NCI-H1930 (cell line): ENCODE measurements at places on chromosomes 1 and 21.

DNA sequence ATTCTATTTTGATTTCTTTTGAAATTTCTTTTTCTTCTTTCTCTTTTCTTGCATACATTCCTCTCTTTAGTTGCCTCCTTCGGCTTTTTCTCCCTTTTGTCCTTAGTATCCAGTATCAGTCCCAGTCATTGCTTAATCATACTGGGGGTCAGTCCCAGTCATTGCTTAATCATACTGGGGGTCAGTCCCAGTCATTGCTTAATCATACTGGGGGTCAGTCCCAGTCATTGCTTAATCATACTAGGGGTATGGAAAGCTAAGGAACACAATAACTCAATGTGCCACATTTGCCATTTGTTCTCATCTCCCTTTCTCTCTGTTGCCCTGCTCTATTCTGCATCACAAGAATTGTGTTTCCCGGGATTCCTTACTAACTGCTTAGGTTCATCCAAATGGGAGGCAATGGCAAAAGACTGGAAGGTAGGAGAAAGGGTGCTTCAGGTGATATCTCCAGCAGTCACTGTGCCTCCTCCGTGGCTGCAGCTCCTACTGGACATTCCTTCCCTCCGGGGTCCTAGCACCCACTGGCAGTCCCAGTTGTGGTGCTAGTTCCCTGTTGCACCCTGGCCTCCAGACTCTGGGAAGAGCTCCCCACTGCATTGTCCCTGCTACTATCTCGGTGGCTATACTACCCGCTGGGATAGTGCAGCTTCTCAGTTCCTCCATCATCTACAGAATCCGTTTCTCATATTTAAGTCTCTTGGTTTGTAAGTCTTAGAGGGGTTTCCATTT, 32.6 kb upstream of the LAMC1 start:
- no peak for DNase-seq

GRCh38 chr21:42983869-42984268, 9.5 kb downstream of the PKNOX1 start:
- DNase-seq = no peak

GRCh38 chr1:209609791-209610630, 26.5 kb downstream of the CAMK1G start:
- DNase-seq = no peak

GRCh38 chr1:47650611-47651010, 212.8 kb downstream of the FOXD2 start:
- no peak for DNase-seq

GRCh38 chr21:34077888-34078287, 4.5 kb downstream of the MRPS6 start:
- no peak for DNase-seq

- no peak for DNase-seq
These were observed 75.3 kb upstream of the ARTN start for GRCh38 chr1:43858324-43858723.

DNA sequence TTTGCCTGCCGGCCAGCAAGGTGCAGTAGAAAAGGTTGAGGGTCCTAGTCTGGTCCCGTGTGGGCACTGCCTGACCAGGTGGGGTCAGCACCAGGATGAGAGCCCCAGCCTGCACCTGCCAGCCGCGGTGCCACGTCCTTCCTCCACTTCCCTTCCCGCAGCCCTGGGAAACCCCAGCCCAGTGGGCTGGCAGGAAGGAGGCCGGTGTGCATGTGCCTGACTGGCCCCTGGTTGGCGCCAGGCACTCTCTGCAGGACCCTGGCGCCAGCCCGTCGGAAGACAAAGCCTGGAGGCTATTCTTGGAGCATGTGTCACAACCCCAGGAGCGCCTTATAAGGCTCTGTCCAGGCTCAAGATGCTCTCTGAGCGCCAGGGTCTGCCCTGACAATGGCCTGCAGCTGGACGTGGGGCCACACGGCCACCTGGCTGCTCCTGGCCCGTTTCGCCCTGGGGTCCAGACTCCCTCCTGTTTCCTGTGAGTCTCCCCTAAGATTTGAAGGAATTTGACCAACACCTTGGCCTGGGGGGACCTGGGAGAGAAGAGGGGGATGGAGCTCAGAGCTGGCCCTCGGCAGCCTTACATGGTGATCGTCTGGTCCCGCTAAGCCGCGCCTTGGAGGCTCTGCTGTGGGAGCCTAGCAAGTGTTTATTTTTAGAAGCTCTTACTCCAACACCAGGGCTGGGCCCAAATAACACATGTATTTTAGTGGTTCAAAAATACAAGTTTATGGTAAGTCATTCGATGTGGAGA, 31.9 kb upstream of the POFUT2 start:
- DNase-seq = no peak

DNA sequence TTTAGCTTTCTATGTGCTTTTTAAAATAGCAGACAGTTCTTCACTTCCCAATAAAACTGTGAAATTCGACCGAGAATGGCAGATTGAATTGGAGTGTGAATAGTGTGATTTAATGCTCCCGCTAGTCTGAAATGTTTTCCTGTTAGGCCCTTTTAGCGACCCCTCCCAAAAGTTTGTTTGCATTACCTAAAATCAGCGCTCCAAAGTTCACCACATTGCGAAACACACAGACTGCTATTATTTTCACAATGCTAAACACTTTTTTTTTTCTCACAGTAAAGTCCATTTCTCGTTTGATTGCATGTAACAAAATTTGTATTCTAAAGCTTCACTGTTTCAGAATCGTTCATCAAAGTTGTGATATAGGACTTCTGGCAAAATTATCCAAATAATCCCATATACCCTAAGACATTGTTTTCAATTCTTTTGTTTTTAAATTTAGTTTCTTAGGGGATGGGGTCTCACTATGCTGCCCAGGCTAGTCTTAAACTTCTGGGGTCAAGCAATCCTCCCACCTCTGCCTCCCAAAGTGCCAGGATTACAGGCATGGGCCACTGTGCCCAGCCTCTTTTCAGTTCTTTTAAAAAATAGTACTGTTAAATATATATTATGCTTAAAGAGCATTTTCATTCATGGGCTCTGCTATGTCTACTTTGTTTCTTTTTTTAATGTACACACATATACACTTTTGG, 76.5 kb upstream of the USH2A start:
- no peak for DNase-seq

- no peak for DNase-seq
These were observed 2.4 kb upstream of the LIN9 start for GRCh38 chr1:226311376-226311775.

- DNase-seq = no peak
These were observed 19.5 kb downstream of the SZRD1 start for GRCh38 chr1:16386454-16387113.

DNA sequence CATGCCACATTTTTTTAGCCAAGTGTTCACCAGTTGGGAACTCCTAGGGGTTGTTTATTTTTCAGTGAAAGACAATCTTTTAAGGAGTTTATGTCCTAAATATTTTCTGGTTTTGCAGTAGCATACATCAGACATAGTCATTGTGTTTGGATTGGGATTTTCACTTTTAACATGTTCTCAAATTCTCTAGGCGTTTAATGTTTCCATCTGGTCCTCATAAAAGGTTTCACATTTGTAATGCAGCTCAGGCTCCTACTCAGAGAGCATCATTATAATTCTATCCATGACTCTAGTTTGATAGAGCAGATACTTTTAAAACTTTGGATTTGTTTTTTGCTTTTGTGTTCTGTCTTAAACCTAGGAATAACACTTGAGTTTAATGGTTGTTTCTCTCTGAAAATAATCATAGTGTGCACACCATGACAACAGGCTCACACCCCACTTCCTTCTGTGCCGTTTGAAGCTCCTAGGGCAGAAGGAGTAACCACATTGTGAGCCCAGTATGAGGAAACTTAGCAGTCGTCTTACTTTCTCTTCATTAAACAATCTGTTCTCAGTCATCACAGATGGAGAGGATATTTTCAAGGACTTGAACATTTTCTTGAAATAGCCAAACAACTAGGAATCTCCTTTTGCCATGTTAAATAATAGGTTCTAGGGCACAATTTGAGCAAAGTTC, 219.6 kb downstream of the PDE4B start:
- no peak for DNase-seq

DNA sequence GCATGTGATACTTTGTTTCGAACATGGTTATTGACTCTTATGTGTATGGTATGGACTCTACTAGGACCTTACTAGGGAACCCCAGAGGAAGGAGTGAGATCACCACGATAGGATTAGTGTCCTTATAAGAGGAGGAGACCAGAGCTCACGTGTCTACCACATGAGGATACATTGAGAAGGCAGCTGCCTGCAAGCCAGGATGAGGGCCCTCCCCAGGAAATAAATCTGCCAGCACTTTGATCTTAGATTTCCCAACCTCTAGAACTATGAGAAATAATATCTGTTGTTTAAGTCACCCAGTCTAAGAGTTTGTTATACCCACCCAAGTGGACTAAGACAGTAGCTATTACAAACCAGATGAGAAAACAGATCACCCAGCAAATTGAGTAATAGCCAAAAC, 559.3 kb upstream of the USP24 start:
- no peak for DNase-seq

DNA sequence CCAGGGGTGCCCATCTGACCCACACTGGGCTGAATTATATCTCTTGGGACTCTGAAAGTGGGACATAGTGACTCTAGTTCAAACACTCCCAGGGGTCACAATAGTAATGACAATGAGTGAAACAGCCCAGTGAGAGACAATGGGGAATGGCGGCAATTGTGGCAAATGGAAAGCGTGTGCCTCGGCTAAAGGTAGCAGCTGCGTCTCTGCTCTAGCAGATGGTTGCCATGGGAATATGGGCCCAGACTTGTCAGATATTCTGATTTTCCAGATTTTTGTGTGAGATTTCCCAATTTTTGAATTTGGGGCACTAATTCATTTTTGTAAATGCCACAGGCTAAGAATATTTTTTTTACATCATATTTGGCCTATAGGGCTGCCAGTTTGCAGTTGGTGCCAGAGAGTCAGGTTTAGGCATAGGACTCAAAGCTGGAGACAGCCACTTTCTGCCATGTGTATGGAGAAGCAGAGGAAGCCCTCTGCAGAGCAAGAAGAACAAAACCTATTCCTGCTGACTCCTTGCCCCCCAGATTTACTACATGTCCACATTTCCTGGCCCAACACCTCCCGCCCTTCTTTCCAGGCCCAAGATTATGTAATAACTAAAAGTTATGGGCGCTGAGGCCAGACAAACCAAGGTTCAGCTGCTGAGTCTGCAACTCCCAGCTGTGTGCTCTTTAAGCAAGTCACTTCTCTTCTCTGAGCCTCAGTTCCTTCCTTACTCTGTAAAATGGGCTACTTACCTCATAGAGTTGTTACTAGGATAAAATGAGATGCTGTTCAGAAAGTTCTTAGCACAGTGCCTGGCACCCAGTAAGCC, 21.6 kb upstream of the PTP4A2 start:
- DNase-seq = no peak

GRCh38 chr1:61234587-61234919, 152.2 kb downstream of the NFIA start:
- DNase-seq = no peak

GRCh38 chr21:29637134-29637533, 302.7 kb downstream of the GRIK1 start:
- DNase-seq = no peak

GRCh38 chr1:201217146-201217545, 26.5 kb downstream of the IGFN1 start:
- no peak for DNase-seq

GRCh38 chr1:207282496-207283380, 38.7 kb upstream of the CD55 start:
- DNase-seq = no peak

DNA sequence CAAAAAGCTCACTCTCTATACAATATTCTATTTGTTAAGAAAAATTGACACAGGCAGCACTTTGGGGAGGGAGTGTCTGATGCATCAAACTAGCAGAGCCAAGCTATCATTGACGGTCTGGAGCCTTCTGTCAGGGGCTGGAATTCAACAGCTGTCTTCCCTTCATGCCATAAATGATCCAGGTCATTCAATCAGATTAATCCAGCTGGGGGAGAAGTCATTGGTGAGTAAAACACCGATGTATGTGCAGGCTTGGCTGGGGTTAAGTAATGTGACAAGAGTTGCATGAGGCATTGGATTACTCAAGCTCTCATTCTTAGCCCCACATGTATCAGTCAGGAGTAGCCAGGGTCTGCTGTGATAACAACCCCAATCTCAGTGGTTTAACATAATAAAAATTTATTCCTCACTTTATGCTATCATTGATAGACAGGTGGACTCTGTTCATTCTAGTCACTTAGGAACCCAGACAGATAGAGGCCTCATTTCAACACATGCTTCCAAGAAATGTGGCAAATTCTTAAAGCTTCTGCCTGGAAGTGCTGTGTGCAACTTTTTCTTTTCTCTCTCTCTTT, 118.1 kb upstream of the GADD45A start:
- no peak for DNase-seq

DNA sequence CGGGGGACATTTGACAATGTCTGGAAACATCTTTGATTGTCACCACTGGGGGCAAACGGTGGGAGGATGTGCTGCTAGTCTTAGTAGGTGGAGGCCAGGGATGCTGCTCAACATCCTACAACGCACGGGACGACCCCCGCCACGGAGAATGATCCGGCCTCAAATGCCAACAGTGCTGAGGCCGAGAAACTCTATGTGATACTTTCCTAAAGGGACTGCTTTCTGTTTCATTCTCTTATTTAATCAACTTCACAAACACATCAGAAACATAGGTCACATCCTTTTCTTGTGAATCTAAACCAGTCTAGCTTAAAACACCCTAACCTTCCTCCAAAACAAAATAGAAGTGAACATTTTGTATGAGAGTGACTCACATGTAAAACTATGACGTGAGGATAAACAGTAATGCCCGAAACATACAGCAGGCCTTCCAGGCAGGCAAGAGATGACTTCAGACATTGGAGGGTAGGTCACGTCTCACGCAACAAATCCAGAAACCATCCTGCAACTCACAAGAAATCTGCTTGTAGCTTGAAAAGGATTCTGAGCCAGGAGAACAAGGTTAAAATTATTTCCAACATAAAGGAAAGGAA, 37.2 kb upstream of the ETS2 start:
- DNase-seq = no peak

GRCh38 chr1:101697072-101697471, 299.7 kb downstream of the OLFM3 start:
- no peak for DNase-seq

- no peak for DNase-seq
These were observed 48.5 kb upstream of the FBXO28 start for GRCh38 chr1:224065455-224065854.

GRCh38 chr21:43925096-43925481, 60.1 kb downstream of the AGPAT3 start:
- DNase-seq = no peak
